ENCODE measurements at places on chromosomes 3 and 15.
A peak's percentile ranks its signal among the peaks of the same experiment; 100 is the strongest.

DNA sequence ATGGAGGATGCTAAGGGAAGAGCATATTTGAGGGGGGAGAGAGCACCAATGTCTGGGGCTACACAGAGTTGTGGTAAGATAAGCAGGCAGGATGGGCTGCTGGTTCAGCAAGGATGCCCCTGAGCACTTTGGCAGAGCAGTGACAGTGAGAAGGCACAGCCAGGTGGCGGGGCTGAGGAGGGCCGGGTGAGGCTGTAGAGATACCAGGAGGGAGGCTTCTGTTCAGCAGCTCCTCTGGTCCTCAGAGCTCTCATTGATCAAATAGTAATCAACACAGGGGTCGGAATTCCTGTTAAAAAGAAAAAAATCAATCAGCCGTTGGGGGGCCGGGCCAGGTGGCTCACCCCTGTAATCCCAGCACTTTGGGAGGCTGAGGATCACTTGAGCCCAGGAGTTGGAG lies 11.5 kb upstream of the XIRP1 start:
- no peak for DNase-seq

DNA sequence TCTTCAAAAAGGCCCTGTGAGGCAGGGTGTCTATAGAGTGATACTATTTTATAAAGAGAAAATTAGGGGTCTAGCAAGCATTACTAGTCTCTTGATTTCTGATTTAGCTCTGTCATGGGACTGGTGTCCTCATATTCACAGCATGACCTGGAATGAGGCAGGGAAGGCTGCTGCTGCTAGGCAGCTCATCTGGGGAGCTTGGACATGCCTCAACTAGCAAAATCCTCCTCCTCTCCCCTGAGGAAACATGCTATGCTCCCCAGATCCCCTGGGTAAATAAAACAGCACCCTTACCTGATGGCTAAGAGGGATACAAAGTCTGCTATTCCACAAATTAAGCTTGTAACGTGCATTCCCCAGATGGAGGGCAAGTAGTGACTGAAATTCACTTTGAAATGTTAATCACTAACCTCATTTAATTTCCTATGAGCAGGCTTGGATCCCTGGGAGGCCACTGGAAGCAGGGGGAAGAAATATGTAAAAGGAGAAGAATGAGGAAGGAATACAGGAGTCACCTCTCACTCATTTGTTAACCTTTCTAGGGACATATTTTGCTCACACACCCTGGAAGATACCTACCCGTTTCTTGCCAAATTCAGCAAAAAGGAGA lies 709.4 kb downstream of the SQOR start:
- DNase-seq: no peak

DNA sequence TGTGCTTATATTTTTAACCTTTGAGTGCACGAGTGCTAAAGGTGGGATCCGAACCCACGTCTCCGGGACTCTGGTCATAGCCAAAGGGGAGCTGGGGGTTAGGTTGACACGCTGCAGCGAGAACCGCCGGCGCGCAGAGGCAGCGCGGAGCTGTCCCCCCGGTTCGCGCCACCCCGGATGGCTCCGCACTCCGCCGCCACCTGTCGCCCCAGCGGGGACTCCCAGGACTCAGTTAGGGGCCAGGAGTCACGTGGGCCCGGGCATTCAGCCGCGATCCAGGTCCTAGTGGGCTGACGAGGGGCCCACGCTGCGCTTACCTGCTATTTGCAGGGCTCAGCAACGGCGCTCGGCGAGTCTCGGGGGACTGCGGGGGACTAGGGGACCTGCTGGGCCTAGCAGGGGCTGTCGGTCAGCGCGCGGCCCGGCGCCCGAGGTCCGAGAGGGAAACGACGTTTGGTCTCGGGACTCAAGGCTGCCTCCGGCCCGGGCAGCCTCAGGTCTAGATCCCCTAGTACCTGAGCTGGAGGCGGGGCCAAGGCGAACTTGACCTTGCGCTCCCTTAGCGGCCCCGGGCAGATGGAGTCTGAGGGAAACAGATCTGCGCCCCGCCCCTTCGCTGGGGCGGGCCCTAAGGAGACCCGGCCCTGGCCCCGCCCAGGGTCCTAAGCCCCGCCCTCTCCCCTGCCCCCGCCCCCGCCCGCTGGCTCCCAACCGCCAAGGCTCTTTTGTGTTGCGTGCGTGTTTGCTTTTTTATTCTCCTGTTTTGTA lies at the start of gene NMNAT3:
NMNAT3 (minus strand) TSS at position 585 of the 768 bp plus-strand sequence. CDS start 50,248 bp downstream, outside the sequence.
- peak; percentile 85 for DNase-seq

GRCh38 chr3:55090291-55090690 lies 162.4 kb upstream of the LRTM1 start:
- no peak for DNase-seq

DNA sequence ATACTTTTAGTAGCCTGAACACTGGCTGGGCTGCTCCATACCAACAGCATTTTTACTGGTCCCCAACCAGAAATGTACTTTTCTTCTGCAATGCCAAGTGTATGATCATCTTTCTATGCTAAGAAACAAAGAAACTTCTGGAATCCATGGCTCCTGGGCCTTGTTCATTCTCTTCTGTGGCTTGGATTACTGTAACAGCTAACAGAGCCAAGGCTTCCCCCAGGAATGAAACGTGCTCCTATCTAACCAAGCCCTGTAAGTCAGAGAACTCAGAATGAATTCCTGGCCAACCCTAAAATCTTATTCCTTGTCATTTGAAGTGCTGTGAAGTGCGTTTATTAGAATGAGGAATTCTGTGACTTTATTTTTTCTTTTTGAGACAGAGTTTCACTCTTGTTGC lies 102.9 kb upstream of the RAD18 start:
- DNase-seq: no peak

- DNase-seq: no peak
These were observed 47.1 kb upstream of the MAPKBP1 start for GRCh38 chr15:41727143-41727542.

DNA sequence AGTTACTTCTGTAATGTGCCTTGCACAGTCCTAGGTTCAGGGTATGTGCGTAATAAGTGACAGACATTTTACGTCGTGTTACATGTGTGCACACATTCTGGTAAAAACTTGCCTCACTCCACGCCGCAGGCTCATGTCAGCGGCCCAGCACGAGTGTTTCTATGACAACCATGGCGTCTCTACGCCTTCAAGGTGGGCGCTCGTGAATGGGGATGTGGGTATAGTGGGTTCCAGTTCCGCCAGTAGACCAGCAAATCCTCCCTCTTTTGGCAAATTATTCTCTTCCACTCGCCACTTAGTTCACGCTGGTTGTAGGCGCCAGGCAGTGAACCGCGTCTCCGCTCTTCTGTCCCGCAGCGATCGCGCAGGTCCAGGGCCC lies 40.3 kb downstream of the CHST14 start:
- DNase-seq: peak; percentile 3

DNA sequence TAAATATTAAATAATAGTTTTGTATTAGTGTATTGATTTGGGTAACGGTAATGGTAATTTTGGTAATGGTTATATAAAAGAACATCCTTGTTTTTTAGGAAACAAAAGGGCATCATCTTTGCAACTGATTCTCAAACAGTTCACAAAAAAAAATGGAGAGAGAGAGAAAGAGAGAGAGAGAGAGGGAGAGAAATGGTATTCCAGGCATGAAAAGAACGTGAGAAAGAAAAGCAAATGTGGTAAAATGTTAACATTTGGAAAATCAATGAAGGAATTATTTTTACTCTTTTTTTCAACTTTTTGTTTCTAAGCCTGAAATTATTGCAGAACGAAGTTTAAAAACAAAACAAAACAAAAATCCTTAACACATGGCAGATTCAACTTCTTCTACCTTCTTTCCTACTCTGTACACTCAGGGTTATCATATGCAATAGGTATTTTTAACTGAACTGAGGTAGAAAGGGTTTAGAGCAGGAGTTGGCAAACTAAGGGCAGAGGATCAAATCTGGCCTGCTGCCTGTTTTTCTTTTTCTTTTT lies 2.2 kb upstream of the GLB1 start:
- no peak for DNase-seq

DNA sequence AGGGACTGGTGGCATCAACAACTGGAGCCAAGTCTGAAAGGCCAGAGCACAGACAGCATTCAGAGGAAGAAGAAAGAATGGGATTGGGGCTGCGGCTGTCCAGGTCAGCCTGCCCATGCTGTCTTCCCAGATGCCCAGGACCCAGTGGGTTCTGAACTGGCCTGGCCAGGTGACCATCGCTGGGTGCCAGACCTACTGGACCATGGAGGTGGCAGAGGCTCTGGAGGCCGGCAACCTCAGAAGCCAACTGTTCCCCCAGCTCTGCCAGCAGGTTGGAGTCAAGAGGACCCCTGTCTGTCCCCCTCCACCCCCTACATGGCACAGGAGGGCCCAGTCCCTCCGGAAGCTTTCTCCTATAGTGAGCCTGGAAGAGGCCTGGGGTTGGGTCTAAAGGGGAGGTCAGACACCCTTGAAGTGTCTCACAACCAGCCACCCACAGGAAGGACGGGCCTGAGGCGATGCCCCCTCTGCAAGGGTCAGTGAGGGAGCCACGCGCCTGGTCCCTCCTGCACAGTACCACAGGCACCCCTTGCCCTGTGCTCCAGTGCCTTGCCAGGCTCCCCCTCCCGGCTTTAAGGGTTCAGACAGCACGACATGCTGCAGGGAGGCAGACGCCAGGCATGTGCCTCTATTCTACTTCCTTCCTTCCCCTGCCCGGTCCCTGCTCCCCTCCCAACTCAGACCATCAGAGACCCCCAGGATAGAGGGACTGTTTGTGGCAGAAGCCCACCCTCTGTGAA lies 43.2 kb downstream of the DNAH1 start:
- DNase-seq: no peak

GRCh38 chr15:59521443-59521842 lies 83.5 kb downstream of the FAM81A start:
- no peak for DNase-seq

All from midbrain (tissue), 1 donor.